Upper lobe of right lung (tissue), 1 donor: ENCODE measurements at places on chromosomes 7 and 10. TPM values are rescaled to one million over a fixed set of nuclear protein-coding genes. Genes with fewer than 3 reads are reported as not detected.

DNA sequence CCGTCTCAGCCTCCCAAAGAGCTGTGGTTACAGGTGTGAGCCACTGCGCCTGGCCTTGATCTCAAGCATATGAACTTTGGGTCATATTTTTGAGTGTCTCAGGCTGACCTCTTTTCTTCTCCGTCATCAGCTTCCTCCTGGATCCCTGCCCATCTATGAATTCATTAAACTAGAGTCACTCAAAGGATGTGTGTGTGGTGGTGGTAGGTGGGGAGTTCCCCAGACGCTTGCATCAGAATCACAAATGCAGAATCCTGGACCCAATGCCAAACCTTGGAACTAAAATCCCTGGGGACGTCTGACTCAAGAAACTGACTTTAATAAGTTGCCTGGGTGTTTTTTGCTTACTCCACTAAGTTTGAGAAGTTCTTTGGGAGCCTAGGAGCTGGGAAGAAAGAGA, 6.7 kb upstream of the CREB5 start:
- no peak for DNase-seq

DNA sequence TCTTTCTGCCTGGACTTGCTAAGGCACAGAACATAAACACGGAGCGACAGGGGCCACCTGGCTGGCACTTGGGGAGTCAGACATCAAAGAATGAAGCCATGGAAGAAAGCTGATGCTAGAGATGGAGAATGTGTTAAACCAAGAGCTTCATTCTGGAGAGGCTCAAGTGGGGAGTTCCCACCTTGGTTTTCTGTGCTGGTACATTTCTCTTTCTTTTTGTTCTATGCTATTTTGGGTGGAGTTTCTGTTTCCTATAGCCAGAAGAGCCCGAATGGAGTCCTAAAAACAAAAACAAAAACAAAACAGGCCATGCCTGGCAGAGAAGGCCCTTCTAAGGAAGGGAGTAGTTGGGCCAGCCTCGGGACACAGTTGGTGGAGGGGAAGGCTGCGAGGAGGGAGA, 148.4 kb upstream of the PRR15 start:
- DNase-seq: no peak

DNA sequence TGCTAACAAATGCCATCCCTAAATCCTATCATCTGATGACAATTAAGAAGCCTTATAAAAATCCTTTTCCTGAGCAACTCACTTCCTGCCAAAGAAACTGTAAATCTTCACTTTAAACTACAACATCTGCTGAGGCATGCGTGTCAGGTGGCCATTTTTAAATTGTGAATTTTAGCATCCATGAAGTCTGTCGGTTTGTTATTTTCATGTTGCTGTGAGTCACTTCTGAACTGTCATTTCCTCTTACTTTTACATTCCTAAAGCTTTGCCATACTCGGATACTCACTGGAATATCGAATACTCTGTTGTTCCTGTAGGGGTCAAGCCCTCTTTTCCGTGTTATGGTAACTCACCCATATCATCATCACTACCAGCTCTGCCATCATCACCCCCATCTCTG, 34.3 kb upstream of the TMEM26 start:
- DNase-seq: no peak

- no peak for DNase-seq
These were observed 54.6 kb downstream of the STK32C start for GRCh38 chr10:132253092-132253687.

DNA sequence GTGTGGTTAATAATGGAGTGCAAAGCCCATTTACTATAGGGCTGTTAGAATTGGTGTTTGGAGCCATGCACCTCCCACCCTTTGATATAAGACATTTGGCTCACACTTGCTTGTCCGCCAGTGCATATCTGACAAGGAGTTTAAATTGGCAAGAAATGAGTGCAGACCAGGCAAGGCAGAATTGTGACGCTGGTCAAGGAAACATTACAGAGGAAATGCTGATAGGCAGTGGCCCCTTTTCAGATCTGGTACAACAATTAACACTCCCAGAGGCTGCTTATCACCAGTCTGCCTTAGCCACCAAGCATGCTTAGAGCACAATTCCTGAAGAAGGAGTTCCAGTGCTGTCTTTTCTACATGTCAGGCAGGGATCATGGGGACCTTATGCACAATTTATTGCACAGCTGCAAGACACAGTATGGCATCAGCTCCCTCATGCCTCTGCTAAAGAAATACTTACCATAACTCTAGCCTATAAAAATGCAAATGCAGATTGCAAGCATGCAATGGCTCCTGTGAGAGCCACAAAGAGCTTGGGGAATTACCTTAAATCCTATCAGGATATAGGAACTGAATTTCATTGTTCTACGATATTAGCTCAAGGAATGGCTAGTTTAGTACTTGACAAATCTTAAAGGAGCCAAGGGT, 35.2 kb downstream of the OR13A1 start:
- no peak for DNase-seq

DNA sequence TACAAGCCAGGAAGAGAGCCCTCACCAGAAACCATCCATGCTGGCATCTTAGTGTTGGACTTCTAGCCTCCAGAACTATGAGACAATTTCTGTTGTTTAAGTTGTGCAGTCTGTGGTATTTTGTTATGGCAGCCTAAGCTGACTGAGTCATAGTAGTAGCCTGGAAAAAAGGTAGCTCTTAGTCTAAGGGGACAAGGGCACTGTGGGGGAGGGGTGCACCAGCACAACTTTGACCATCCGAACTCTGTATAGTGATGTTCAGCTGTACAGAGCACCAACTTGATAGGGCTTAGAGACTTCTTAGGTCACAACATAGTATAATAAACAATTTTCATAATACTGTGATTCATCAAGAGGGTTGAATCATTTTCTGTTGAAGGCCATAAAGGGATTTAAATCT, 14.3 kb downstream of the EIF4EBP2 start:
- no peak for DNase-seq

GRCh38 chr10:75466886-75467285, 35.5 kb downstream of the LRMDA start:
- DNase-seq: no peak

DNA sequence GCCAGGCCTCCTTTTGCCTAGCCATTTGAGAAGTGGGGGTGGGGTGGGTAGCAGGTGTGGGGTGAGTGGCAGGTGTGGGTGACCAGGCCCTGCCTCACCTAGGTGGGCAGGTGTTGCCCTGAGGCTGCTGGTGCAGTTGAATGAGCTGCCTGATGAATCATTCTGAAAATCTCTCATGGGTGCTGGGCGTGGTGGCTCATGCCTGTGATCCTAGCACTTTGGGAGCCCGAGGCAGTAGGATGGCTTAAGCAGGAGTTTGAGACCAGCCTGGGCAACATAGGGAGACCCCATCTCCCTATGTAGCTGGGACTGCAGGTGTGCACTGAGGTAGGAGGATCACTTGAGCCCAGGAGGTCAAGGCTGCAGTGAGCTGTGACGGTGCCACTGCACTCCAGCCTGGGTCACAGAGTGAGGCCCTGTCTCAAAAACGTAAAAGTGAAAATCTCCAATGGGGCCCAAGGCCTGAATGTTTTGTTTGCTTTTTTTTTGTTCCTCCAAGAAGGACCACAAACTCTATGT, 17.7 kb downstream of the TSPAN14 start:
- no peak for DNase-seq

DNA sequence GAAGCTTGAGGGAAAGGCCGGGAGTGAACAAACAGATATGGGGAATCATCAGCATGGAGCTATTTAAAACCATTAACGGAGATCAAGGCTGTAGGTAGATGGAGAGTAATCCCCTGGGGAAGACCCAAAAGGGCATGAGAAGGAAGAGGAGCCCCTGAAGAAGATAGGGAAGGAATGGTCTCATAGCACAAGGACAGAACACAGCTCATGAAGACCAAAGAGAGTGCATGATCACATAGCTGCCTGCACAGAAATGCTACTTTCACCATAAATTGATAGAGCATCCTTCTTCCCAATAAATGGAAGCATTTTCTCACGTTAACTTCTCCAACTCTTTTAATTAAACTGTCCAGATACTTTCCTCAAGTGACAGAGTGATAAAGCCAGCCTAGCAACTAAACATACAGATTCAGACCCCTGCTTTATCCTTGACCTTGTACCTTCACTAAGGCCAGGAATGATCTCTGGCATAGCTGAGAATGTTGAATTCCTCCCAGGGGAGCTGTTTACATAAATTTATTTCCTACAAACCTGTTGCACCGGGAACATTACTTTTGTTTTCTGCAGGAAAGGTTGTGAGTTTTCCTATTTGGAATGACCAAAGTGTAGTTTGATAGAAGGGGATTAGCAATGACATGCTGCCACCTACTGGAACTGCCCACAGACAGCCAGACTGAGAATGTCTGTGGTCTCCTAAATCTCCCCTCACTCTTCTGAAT, 110.8 kb upstream of the LRGUK start:
- no peak for DNase-seq

DNA sequence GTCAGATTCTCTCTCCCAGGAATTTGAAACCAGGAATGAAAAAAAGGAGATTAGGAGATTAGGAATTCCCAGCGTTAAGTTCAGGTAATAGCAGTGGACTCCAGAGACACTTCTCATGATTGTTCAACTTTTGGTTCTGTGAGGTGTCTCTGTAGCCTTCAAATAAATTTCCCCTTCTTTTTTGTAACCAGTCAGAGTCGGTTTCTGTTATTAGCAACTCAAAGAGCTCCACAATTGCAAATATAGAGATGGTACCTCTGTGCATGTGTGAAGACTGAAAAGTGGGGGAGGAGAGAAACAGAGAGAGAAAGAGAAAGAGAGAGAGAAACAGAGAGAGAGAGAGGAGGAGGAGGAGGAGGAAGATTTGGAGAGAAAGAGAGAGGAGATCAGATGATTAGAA, 112.8 kb upstream of the STEAP1B start:
- DNase-seq: no peak

DNA sequence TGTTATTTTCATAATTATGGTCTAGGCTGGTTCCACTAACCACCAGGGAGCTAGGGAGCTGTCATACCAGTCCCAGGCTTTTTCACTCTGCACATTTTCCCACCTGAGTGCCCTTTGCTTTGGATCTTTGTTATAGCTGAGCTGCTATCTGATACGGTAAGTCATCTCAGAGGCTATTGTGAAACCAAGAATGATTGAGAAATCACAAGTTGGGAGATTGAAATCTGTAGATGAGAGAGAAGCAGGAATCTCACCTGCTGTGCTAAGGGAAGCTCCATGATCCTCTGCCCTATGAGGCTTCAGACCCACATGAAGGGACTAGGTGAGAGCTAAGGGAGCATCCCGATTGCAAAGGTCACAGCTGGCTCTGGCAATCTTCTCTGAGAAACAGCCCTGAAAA, 307.8 kb downstream of the REEP3 start:
- DNase-seq: no peak

GRCh38 chr7:102061981-102062390, 224.7 kb upstream of the SH2B2 start:
- peak; percentile 73 for DNase-seq

DNA sequence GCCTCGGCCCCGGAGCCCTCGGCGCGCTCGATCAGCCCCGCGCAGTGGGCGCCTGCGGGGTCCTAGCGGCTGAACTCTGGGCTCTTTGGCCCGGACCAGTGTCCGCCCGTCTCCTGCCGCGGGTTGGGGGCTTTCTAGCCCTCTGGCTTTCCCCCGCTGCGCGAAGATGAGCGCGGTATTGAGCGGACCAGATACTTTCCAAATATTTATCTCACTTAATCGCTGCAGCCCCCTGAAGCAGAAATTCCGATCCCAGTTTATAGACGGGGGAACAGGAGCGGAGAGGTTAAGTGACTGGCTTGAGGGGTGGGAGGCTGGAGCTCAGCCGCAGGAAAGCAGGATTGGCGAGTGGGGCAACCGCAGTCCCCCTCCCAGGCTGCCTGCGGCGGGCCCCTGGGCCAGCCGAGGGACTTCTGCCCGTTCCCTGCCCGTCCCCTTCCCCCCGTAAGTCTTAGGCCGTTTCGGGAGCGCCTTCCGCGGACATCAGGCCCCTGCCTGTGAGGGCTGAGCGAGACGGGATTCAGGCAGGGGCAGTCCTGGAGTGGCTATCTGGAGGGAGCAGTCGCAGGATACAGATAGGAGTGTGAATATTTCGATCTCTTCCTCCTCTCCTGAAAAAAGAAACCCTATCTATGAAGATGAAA, 565 bp downstream of the STRIP2 start:
- no peak for DNase-seq

- no peak for DNase-seq
These were observed 4.8 kb upstream of the CYP3A43 start for GRCh38 chr7:99822731-99823718.

DNA sequence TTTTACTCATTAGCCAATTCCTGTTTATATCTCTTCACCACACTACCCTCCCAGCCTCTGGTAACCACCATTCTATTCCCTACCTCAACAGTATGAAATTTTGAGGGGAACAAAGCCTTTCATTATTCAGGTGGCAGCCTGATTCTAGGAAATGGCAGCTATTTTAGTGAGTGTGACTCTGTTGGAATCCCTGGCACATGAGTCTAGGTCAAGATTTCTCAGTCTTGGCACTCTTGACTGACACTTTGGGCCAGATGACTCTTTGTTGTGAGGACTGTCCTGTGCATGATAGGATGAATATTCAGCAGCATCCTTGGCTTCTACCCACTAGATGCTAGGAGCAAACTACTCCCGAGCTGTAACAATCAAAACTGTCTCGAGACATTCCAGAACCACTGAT, 322.8 kb upstream of the PHYHIPL start:
- no peak for DNase-seq

- DNase-seq: peak; percentile 80
These were observed 64.0 kb downstream of the RASGEF1A start for GRCh38 chr10:43202657-43203447.

DNA sequence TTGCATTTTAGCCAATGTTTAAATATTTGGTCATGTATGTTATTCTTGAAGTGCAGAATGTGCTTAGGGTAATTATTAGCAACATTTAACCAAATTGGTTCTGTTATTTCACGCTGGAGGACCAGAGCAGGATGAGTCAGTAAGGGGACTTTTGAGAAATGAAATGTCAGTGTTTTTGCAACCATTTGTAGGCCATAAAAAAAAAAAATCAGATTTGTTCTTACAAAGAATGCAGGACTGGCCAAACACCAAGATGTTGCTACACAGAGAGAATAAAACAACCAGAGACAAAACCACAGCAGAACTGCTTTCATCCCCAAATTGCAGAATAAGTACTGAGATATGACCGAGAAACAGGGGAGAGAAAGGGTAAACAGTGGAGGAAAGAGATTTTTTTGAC, 62.1 kb downstream of the TPST1 start:
- DNase-seq: no peak

DNA sequence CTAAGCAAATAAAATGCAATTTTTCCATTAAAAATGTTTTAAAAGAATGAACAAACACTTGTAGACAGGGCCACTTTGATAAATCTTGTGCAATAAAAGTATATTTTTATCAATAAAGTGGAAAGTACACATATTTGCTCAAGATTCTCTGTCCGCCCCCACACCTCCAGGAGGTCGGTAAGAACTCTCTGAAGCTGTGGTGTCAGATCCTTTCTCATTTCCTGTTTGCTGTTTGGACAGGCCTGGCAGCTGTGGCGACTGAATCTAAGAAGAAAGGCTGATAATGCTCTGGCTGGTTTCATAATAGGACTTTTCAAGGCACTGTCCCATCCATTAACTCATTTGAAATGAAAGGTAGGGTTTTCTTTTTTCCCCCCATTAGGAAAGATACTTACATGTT, 15.3 kb upstream of the ASB4 start:
- DNase-seq: no peak

Gene HHEX
- 12.2 TPM for total RNA-seq

Gene AMZ1
- total RNA-seq: 0.29 TPM

Gene WDFY4
- 26.5 TPM for total RNA-seq

Gene CLDN4
- total RNA-seq: 103 TPM

Gene PIP
- total RNA-seq: not detected

Gene PAOX
- total RNA-seq: 6.0 TPM

Gene EIF5AL1
- 0.14 TPM for total RNA-seq

Gene PRSS2
- not detected for total RNA-seq

Gene PAX4
- total RNA-seq: not detected

Gene POMZP3
- total RNA-seq: 12.0 TPM

Gene GATA3
- total RNA-seq: 3.2 TPM

Gene ASZ1
- total RNA-seq: not detected
